CMK (cell line): ENCODE measurements at places on chromosomes 16 and 17.

DNA sequence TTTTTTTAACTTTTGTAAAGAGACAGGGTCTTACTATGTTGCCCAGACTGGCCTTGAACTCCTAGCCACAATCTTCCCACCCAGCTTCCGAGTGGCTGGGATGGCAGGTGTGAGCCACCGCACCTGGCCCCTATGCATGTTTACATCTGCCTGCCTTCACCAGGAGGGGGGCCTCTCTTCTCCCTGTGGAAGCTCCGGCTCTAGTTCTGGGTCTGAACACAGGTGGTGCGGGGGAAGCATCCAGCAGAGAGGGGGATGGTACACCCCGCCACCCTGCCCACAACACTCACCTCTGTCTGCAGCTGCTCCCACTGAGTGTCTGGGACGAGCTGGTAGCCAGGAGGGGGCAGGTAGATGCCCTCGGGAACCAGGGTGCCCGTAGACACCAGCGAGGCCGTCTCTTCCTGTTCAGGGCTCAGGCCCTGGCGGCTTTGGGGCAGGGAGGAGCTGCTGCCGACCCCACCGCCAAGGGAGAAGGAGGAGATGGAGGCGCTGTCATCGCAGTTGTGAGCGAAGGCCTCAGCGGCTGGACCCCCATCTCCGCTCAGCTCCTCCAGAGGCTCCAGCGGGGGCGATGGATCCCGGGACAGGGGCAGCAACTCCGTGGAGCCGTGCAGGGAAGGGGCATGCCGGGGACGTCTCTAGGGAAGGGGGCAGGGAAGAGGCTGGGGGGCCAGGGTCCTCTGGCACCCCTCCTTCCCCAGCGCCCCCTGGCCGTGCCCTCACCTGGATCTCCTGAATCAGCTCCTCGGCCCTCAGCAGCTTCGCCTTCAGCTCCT lies 10.9 kb downstream of the RABEP2 start:
- no peak for DNase-seq

DNA sequence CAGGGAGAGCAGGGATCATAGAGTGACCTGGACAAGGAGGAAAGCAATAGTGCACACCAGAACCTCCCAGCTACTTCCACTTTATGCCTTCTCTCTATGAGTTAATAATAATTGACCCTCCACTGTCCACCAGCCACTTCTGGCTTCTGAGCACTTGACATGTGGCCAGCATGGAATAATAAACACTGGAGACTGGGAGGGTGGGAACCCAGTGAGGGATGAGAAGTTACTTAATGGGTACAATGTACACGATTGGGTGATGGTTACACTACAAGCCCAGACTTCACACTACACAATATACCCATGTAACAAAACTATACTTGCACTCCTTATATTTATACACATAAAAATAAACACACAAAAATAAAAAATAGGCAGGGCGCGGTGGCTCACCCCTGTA lies 11.4 kb downstream of the CDC42EP4 start:
- no peak for DNase-seq

DNA sequence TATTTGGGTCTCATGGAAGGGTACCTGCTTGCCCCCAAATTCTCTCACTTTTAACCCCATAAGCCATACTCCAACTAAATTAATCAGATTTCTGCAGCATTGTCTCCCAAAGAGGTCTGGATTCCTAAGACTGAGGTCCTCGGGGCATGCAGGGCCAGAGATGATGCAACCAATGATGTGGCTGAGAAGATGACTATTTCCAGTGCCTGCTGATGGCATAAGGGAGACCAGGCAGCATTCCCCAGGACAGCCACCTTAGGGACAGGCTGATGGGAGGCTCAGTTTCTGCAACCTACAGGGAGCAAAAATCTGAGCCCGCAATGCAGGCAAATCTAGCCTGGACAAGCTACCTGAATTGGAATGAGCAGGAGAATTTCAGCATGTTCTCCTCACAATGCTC lies 76.8 kb upstream of the ASIC2 start:
- DNase-seq = no peak

DNA sequence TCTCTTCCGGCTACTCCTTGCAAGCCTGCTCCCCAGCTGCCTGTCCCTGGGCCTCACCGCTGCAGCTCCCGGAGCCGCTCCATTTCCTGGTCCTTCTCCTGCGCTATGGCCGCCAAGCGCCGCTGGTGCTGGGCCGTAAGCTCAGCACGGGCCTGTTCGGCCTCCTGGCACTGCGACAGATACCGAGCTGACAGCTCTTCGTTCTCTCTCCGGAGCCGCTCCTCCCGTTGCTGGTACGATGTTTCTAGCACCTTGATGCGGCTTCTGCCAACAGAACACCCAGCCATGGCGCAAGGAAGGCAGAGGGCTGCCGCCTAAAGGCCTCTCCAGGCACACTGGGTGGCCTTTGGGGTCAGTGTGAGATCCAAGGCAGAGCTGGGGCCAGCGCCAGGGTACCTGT lies 14.9 kb upstream of the MRPL38 start:
- DNase-seq = no peak

DNA sequence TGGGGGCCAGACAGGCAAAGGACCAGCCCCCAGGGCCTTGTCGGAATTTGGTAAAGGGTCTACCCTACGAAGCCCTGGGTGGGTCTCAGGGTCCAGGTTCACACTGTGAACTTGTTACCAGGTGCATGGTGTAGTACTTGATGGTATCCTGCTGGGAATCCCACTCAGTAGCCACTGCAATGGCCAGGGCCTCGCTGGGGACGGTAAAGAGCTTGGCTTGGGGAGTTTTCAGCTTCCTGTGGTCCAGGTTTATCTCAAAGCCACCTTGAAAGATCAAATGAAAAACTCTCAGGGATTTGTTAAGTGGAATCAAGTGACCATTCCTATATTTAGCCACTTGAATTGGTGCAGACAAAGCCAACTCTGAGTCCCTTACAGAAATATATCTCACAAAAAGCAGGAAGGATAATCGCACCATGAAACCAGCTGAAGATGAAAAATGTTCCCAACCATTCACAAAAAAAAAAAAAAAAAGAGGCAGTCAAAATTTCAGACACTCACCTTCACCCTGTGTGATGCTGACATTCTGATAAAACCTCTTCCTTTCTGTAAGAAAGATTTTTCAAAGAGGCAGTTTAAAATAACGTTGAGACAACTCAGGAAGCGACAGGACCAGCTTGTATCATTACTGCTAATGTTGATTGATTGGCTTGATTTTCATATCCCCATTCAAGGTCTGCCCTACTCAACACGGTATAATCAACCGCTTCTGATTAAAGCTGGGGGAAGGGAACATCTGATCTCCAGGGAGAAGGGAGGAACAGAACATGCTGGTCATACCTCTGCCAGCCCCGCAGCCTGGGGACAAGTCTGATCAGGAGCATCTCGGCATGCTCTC lies 10.6 kb downstream of the ATPAF2 start:
- no peak for DNase-seq
